Renal cortex interstitium (tissue), 15 donors: ENCODE measurements at places on chromosomes 6 and 20.

DNA sequence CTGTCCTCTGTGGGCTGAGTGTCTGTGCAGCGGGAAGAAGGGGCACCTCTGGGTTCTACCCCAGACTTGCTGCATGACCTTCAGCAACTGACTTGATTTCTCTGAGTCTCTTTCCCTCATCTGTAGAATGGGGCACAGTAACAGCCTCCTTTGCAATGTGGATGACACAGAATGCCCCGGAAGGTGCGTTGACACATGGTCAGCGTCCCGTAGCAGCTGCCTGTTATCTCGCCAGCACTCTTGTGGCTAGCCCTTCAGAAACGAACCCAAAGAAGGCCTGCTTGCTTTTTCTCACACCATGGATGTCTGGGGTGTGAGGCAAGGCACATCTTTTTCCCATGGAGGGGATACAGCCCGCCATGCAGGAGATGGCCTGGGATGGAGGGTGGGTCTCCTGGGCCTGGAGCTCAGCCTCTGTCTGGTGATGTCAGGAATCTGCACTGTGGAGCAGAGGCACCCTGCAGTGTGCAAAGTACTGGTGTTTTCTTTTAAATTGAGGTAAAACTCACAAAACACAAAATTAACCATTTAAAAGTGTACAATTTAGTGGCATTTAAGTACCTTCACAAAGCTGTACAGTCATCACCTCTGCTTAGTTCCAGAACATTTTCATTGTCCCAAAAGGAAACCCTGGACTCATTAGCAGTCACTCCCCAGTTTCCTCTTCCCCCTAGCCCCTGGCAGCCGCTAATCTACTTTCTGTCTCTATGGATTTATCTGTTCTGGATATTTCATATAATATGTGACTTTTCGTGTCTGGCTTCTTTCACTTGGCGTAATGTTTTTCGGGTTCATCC, 59.8 kb upstream of the FAM83D start:
- no peak for DNase-seq

GRCh38 chr6:82553863-82554531, 190.4 kb downstream of the TPBG start:
- no peak for DNase-seq

DNA sequence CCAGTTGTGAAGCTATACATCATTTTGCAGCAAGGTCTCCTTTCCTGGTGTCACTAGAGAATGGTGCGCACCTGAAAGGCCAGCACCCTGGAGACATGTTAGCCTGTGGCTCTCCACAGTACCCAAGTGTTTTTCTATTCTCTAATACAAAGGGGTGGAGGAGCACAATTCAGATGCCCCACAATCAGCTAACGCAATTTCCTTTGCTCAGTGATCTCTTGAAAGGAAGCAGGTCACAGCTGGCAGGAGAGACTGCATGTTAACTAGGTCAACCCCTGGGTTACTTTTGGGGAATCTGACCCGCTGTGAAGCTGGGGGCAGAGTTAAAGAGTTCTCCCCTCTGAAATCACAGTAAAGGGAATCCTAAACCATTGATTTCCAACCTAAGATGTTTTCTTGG, 92.5 kb downstream of the B3GAT2 start:
- no peak for DNase-seq

DNA sequence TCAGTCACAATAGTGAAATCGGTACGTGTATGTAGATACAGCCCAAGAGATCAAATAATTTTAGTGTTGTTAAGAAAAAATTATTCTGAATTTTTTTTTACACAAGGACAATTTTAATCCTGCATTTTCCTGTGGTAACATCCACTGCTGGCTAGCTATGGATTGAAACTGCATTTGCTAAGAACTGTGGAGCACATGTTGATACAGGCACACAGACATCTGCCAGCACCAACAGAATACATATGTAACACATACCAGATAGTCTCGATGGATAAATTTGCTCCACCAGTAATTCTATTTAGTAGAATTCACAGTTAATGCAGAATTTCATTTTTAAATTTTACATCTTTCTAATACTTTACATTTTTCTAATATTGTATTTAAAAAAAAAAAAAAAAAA, 2.2 kb downstream of the ASIP start:
- no peak for DNase-seq

DNA sequence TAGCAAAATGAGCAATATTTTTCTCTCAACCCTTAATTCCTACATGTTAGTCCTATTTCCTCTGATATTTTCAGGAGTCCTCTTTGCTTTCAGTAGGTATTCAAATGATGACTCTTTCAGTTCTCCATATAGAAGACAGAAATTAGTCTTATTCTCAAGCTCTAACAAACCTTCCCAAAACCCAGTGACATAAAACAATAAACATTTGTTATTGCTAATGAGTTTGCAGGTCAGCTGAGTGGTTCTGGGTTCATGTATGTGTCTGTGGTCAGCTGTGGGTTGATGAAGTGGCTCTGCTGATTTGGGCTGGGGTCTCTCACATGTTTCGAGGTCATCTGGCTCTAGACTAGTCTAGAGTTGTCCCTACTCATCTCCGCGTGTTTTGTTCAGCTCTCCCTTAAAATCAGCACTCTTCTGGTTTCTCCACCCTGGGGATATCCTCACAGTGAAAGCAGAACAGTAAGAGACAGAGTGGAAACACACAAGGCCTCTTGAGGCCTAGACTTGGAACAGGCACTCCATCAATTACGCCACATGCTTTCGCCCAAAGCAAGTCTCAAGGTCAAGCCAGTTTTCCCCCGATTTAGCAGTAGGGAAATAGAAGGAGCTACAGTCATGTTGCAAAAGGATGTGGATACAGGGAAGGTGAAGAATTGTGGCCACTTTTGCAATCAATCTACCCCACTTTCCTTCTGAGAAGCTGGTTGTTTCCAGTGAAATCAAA, 273.0 kb downstream of the PLCB1 start:
- DNase-seq: no peak

- no peak for DNase-seq
Measured at GRCh38 chr6:125743604-125744003, 5.8 kb upstream of the HEY2 start.

DNA sequence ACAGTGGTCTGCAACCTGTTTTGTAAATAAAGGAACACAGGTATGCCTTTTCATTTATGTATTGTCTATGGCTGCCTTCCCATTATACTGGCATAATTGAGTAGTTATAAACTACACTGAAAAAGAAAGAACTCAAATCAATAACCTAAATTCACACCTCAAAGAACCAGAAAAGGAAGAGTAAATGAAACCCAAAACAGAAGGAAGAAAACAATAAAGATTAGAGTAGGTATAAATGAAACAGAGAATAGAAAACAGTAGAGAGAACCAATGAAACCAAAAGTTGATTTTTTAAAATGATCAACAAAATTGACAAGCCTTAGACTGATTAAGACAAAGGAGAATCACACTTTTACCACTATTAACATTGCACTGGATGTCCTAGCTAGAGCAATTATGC, 34.7 kb downstream of the FAM184A start:
- no peak for DNase-seq

GRCh38 chr6:17083397-17083796, 18.5 kb upstream of the STMND1 start:
- DNase-seq: no peak

DNA sequence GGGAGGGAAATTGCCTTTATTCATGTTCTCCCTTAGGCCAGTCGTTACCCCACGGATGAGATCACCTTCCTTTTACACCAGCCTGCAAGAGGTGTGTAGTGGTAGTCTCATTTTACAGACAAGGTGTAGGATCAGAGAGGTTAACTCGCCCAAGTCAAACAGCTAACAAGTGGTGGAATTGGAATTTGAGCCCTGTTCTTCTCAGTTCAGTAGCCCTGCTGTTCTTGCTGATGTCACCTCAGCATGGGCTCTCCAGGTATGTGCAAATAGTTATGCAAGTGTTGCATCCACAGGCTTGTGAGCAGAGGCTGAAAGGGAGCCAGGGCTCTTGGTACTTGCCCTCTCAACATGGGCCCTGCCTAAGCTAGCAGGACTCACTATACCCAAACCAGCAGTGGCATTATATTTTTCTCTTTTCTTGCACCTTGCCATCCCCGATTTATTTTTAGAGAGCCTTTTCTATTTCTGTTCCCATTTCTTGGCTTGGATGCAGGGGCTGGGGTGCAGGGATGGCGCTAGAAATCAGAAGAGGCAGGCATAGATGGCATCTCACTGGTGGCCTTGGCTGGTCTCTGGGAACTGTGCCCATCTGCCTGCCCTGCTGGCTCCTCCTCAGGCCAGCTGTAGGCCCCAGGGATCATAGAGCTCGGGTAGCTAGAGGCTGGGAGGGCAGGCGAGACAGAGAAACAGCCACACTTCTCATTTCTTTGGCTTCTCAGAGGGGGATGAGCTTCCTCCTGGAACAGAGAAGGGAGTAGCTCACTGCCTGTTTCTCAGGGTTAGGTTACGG, 18.2 kb downstream of the PPARD start:
- no peak for DNase-seq

DNA sequence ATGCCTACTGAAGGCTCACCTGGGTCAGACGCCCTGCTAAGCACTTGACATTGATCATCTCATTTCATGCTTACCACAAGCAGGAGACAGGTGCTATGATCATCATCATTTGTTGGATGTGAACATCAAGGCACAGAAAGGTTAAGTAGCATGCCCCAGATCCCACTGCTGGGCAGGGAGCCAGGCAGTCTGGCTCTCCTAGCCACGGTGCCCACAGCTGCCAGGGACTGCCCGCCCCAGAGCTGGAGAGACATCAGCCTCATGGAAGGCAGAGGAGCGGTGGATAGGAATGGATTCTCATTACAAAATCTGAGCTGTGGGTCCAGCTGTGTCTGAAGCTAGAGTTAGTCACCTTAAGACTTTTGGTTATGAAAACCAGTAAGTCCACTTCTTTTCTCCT, 3.6 kb downstream of the SULF2 start:
- DNase-seq: no peak

DNA sequence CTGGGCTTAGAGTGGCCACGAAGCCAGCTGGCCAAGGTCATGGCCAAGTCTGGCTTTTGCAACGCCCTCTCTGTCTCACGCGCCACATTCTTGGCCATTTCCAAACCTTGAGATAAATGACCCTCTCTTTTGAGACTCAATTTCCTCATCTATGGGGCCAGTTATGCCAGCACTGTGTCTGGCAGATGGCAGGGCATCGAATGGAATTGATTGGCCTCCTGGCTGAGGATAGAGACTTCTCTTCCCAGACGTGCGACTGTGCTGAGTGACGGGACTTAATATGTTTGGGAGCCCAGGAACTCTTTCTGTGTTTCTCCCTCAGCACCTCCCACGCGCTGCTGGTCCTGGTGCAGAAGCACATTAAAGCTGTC, 7.6 kb downstream of the BPIFB2 start:
- no peak for DNase-seq

DNA sequence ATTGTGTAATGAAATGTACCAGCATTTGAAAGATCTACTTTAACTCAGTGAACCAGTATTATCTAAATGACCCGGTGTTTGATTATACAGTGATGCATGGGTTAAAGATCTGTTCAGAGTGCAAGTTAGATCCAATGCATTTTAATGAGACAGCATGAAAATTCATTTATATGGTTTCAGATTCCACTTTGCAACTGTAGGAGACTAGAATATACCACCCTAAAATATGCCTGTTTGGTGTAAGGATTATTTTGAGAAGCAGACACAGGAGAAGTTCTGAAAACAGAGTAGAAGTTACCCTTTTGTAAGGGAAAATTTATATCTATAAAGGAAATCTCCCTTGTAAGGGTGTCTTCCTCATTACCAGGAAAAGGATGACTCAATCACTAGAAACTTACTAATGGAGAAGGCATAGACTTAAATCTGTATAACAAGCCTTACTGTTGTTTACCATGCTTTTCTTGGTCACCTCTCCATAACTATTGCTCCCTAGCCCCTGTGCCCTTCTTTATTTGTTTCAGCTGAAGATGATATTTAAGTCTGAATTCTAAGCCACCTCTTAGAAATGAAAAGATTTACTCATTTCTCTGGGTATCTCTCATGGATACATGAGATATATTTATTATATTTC, 105.4 kb downstream of the NCOA3 start:
- DNase-seq: no peak

GRCh38 chr6:163952005-163952404, 537.5 kb downstream of the QKI start:
- no peak for DNase-seq

GRCh38 chr6:151723152-151723551, 84.3 kb upstream of the ESR1 start:
- DNase-seq: no peak

DNA sequence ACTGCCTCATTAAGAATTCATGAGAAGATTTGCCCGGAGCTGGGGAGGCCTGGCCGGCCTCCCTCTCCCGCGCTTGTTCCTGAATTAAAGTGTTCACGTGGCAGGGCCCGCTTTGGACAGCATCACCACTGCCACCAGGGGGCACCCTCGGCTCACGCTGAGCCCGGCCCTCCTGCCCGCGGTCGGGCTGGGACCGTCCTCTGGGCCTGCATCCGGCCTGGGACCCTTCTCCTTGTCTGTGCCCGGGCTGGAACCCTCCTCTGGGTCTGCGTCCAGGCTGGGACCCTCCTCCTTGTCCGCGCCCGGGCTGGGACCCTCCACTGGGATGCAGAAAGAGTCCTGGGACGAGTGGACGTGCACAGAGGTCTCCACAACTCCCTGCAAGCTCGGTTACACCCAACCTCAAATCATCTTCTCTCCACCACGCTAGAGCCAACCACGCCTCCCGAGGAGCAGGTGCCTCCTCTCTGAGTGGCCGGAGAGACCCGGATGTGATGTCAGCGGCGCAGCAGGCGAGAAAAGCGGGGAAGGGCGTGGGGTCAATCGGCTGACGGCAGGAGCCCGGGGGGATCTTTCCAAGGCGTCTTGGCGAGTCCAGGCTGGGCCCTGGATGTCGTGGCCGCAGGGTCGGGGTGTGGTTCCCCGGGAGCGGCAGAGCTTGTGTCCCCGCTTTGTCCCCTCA, 50.9 kb upstream of the DACT2 start:
- peak; percentile 64 for DNase-seq

- DNase-seq: no peak
Measured at GRCh38 chr6:34731393-34732060, 25.8 kb upstream of the SNRPC start.

- DNase-seq: no peak
Measured at GRCh38 chr6:107786709-107787588, 37.2 kb downstream of the SCML4 start.

DNA sequence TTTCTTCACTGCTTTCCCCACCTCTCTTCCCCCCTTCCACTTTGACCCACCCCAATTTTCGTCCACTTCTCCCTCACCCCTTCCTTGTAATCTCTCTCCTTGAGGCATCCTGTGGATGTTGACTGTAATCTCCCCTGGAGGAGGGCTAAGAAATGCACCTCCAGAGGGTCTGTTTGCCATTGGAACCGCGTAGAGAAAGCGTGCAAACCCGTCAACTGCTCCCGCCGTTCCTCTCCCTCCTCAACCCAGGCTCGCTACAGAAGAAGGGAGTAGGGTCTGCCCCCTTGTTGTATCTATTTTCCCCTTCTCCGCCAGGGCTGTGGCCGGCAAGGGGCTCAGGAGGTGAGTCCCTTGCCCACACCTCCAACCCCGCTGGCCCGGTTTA, 502 bp upstream of the HTR1E start:
- DNase-seq: no peak
